Umbilical cord (tissue), 2 donors: ENCODE measurements at places on chromosomes 16 and 17.

DNA sequence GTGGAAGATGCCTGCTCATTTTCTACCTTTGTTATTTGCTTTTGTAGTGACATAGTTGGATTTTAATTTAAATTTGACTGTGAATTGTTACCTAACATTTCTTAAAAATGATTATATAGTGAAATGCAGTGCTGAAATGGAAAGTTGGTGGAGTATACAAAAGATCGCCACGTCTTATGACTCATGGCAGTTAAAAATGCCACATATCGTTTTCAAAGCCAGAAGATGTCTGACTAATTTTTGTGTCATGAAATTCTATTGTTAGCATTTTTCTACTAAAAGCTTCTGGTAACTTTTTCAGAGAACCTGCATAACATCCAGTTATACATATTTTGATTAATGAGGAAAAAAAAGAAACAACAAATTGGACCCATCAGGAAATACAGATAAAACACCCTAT lies 20.6 kb downstream of the MAP2K4 start:
- no peak for DNase-seq

DNA sequence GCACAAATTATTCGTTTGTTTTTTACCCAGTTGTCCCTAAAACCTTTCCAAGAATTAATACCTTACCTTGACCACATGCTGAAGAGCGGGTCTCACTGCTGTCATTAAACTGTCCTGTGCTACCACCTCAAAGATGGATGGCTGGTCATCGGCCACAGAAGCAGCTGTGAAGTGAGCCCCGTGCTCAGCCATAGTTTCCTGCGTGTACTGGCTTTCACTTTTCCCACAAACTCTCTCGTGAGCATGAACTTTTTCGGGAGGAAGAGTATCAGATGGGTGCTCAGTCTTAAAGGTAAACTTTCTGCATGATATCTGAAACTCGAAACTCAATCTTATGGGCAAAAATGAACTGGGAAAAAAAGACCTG lies 558 bp downstream of the PEX12 start:
- peak; percentile 20 for DNase-seq

DNA sequence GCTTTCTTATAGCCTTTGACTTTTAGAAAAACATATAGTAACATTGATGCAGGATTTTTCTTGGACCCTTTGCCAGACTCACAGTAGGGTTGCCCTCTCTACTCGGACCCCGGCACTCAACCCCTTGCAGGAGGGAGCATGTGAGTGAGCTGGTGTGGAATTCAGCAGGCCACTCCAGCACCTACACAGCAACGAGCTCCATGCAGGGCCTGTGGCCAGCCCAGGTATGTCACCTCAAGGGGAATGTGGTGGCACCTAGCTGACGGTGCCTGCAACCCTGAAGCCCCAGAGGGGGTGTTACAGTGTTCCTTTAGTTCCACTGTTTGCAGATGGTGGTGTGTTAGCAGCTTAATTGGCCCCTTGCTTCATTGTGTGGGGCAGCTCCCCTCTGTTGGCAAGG lies 414.9 kb downstream of the KCNJ2 start:
- DNase-seq, result no peak

- peak; percentile 83 for DNase-seq
Measured at GRCh38 chr16:86457501-86458148, 52.7 kb upstream of the FOXF1 start.

DNA sequence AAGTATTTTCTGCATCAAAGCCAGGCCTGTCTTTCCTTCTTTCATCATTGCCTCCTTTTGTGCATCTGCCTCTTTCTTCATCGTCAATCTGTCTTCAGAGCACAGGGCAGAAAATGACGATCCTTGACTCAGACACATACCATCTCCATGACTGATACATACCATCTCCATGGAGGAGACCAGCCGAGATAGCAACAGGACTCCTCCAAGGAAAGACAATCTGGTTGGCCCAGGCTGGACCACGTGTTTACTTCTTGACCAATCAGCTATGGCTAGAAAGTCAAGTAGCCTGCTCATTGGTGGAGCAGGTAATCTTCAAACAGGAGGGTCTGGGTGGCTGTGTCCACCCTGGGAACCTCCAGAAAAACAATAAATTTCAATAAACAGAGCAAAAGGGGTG lies 164.6 kb downstream of the CPPED1 start:
- DNase-seq, result no peak

DNA sequence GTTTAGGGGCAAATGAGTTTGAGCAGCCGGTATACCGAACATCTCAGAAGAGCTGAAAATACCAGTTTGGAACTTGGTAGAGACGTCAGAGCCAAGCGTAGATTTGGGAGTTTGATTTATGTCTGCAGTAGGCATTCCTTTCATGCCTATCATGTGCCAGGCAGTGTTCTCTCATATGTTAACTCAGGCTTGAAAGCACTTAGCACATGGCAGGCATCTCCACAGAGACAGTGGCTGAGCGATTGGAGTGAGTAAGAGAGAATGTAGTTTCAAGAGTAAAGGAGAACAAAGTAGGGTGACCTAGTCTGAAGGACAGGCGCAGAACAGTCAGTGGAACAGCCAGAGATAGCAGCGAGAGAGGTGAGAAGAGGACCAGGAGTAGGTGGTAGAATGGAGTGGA lies 207.0 kb downstream of the FTO start:
- peak; percentile 12 for DNase-seq

GRCh38 chr17:13076905-13077304 lies 59.1 kb upstream of the ELAC2 start:
- no peak for DNase-seq

GRCh38 chr16:54442864-54443263 lies 156.3 kb upstream of the IRX3 start:
- no peak for DNase-seq

- no peak for DNase-seq
Measured at GRCh38 chr16:79540825-79541595, 59.5 kb downstream of the MAF start.

- no peak for DNase-seq
Measured at GRCh38 chr16:17622366-17622765, 151.6 kb upstream of the XYLT1 start.

DNA sequence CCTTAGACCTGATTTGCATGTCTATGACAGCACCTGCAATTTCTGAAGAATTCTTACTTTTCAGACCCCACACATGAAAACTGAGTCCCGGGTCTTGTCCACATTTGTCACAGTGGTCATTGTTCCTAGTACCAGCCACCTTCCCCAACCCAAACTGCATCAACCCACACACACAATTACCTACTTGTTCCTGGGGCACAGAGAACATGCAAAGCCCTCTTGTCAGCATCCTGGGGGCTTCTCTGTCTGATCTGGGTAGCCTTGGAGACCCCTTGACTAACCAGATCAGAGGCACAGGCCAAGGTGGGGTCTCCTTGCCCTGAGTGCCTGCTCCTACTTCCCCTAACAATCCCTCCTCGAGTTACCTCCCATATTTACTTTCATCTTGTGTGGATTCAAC lies 36.7 kb upstream of the PIK3R6 start:
- DNase-seq, result no peak

GRCh38 chr16:20243731-20244281 lies 83.5 kb downstream of the GP2 start:
- no peak for DNase-seq

GRCh38 chr16:12637002-12637401 lies 166.7 kb downstream of the CPPED1 start:
- DNase-seq, result no peak

DNA sequence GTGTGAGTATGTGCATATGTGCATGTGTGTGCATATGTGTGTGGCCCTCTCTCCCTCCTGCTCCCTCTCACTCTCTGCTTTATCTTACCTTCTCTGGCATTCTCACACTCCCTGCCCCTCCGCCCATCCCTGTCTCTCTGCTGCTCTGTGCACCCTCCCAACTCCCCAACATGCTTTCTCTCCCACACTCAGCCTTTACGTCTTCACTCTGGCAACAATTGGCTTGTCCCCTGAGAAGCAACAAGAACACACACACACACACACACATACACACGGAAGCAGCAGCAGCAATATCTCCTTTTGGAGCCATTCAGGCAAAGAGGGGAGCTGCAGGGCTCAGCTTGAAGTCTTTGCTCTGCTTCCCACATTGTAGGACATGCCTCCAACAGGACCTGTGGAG lies 27.8 kb downstream of the PITPNM3 start:
- no peak for DNase-seq

GRCh38 chr16:51875834-51876600 lies 670.9 kb downstream of the TOX3 start:
- peak; percentile 4 for DNase-seq

DNA sequence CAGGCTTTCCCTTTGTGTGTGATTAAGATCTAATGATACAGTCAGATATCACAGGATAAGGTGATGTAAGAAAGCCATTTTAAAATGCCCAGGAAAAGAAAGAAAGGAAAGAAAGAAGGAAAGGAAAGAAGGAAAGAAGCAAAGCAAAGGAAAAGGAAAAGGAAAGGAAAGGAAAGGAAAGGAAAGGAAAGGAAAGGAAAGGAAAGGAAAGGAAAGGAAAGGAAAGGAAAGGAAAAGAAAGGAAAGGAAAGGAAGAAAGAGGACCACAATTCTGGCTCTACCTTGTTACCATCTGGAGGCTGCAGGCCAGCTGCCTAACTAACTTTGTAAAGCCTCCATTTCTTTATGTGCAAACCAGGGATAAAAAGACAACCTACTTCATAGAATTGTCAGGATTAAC lies 131.6 kb downstream of the DYNLRB2 start:
- DNase-seq, result no peak

- no peak for DNase-seq
Measured at GRCh38 chr16:89000207-89000959, 23.4 kb upstream of the CBFA2T3 start.

DNA sequence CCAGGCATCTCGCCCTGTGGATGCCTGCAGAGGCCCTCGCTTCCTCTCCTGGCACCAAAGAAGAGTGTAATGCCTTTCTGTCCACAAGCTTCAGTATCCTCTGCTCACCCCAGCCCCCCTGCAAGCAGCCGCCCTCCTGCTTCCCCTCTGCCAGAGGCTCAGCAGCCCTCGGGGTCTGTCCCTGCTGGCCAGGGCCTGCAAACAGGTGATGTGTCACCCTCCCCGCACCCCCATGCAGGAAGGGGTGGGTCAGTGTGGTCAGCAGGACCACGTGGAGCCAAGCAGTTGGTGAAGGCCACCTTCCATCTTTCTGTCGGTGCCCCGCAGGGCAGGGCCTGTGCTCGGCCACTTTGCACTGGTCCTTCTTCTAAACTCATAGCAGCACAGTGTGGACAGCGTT lies 129.9 kb upstream of the CIBAR2 start:
- DNase-seq, result no peak

- DNase-seq, result no peak
Measured at GRCh38 chr16:84281074-84281473, 13.6 kb upstream of the WFDC1 start.

GRCh38 chr17:40317345-40317873 lies 8.4 kb downstream of the RARA start:
- peak; percentile 83 for DNase-seq

GRCh38 chr17:59558953-59559352 lies 6.5 kb upstream of the DHX40 start:
- no peak for DNase-seq

DNA sequence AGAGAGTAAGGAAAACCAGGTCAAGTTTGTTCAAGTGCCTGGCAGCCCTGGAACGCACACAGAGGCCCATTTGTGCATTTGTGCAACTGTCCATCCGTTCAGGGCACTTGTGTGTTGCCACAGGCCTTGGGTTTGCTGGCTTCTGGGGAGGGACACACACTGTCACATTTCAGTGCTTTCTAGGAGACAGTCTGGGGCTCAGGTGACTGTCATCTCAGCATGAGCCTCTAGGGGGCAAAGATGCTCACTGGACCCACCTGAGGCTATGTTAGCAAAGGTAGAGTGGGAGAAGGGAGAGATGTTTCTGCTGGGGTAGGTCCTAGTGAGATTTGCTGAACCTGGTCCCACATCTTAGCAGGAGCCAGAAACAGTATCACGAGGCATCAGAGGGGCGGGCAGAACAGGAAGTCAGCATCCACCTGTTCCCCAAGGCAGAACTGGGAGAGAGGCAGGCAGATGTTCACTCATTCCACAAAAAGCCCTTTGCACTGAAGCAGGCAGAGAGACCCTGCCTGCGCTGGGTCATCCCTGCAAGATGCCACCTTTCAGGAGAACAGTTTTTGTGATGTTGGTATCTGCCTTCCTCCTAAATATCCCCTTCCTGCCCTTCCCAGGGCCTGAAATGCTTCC lies 48.5 kb downstream of the RAI1 start:
- no peak for DNase-seq

GRCh38 chr17:34307110-34307509 lies 12.1 kb upstream of the CCL8 start:
- DNase-seq, result no peak

- DNase-seq, result peak; percentile 62
Measured at GRCh38 chr17:73750975-73751374, 106.7 kb upstream of the SDK2 start.

DNA sequence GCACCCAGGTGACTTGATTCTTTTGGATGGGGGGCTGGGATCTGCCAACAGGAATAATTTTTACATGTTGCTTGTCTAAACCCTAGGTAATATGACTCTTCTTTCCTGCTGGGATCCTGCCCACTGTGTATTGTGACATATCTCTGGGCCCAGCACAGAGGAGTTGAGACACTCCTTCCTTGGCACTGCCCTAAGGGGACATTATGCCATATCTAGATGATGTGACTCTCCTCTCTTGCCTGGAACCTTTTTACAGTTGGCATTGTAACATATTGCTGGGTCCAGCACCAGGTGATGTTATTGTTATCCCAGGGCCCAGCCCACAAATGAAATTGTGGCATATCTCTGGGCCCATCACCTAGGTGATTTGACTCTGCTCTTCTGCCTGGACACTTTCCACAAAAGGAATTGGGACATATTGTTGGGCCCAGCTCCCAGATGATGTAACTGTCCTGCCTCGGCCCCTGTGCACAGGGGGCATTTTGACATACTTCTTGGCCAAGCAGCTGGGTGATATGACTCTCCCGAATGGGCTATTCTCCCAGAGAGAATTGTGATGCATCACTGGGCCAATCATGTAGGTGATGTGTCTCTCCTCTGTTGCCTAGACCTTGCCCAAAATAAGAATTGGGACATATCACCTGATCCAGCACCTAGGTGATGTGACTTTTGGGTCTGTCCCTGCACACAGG lies 1837.7 kb downstream of the TP53TG3F start:
- no peak for DNase-seq

DNA sequence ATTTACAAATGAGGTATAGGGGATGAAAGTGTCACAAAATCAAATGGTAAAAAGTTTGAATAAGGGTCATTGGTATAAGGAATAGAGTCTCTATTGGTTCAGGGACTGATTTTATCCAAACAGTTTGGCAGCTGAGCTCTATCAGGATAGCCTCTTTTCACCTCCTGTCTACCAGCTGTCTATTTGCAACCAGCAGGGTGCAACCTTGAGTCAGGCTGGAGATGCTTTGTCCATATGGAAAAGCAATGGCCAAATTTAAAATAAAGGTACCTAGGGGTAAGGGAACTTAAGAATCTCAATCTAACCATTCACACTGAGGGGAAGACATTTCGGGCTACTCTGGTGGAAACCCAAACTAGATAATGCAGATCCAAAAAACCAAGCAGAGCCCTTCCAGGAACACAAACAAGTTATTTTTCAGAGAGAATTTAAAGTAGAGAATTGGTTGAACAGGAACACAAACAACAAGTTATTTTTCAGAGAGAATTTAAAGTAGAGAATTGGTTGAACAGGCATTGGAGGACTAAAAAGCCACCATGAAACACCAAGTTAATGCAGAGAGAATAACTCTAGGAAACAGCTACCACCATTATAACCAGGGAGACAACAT lies 12.6 kb upstream of the CA10 start:
- peak; percentile 11 for DNase-seq

- no peak for DNase-seq
Measured at GRCh38 chr16:58123896-58124600, 5.1 kb downstream of the CFAP20 start.
